ENCODE measurements at places on chromosomes 5 and 9. TPM values are rescaled to one million over a fixed set of nuclear protein-coding genes. Genes with fewer than 3 reads are reported as not detected.

Gene SPINK5
- total RNA-seq, result 3.1 TPM

Gene ARL10
- 1.3 TPM for total RNA-seq

Gene NEUROG1
- not detected for total RNA-seq

- no peaks in the 10 kb centered on the region for H3K4me1 ChIP-seq
- H3K27ac ChIP-seq, result no peak overlapping the region
- peaks cover 11% of the 10 kb centered on the region for H3K27me3 ChIP-seq
Measured at GRCh38 chr5:177967221-177967887, 28.7 kb downstream of the PROP1 start.

- no peak overlapping the region for H3K4me3 ChIP-seq
- no peak for DNase-seq
- peaks cover 12% of the 10 kb centered on the region for H3K27me3 ChIP-seq
Measured at GRCh38 chr5:180302256-180302655, 10.4 kb upstream of the MAPK9 start.

DNA sequence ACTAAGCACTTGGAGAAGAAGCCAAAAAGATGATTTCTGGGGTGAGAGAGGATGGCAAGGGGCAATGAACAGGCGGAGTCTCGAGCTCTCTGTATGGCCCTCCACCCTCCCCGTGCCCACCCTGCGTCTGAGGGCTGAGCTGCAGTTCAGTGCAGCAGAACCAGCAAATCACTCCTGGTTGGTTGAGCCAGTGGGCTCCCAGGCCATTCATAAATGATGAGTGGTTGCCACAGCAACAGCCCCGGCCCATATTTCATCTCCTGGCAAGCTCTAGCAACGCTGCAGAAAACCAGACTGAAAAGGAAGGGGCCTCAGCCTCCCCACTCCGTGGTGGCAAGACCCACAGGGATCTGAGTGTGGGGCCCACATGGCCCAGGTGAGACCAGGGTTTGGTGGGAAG is 93.8 kb upstream of the PPP1R26 start:
- no peaks in the 10 kb centered on the region for H3K27me3 ChIP-seq
- no peaks in the 10 kb centered on the region for H3K4me1 ChIP-seq
- peaks cover 7% of the 10 kb centered on the region for H3K36me3 ChIP-seq

DNA sequence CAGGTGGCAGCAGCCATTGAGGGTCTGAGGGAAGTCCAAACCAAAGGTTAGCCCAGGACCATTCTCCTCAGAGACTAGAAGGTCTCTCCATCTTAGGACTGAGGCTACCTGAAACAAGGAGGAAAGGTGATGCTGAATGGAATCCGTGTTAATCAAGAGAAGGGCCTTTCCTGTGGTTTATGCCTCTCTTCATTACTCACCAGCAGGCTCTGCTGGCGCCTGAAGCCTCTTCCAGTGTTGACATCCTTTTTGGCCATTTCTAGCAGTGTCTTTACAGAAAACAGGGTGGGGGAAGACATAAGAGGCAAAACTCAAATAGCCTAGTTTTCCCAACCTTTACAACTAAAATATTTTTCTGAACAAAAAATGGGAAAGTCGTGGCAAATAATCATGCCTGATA is 98.0 kb downstream of the ENC1 start:
- peak; percentile 62 for DNase-seq
- no peak overlapping the region for H3K4me3 ChIP-seq
- no peaks in the 10 kb centered on the region for H3K27me3 ChIP-seq

- no peak overlapping the region for H3K4me3 ChIP-seq
- no peaks in the 10 kb centered on the region for H3K27me3 ChIP-seq
- H3K36me3 ChIP-seq, result peaks cover 22% of the 10 kb centered on the region
- DNase-seq, result no peak
Measured at GRCh38 chr5:626850-627249, 14.7 kb downstream of the CEP72 start.
